ENCODE measurements at places on chromosomes 5 and 9.

DNA sequence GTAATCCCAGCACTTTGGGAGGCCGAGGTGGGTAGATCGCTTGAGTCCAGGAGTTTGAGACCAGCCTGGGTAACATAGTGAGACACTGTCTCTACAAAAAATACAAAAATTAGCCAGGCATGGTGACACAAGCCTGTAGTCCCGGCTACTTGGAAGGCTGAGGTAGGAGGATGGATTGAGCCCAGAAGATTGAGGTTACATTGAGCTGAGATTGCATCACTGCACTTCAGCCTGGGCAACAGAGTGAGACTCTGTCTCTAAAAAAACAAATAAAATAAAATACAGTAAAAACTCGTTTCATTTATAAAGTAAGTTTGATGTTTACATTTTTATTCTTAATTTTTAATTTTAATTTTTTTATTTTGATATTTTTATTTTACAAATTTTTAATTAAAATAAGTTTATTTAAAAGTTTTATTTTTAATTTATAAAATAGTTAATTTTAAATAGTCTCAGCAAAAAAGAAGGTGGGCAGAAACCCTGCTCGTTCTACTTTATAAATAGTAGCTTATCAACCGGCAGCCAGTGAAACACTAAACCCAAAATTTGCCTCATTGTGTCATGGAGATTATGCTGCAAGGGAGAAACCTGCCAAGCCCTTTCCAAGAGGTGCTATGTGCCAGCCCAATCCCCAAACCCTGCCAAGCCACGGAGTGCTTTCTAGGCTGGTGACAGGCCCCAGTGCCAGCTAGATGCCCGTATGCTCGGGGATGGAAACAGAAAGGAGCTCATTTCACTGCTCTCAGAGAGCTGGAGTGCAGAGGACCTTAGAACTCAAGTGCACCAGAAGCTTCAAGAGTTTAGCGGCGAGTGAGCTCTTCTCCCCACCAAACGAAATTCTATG lies 38.9 kb downstream of the SERINC5 start:
- DNase-seq, result no peak

GRCh38 chr5:112117551-112117950 lies 301.5 kb downstream of the EPB41L4A start:
- no peak for DNase-seq

DNA sequence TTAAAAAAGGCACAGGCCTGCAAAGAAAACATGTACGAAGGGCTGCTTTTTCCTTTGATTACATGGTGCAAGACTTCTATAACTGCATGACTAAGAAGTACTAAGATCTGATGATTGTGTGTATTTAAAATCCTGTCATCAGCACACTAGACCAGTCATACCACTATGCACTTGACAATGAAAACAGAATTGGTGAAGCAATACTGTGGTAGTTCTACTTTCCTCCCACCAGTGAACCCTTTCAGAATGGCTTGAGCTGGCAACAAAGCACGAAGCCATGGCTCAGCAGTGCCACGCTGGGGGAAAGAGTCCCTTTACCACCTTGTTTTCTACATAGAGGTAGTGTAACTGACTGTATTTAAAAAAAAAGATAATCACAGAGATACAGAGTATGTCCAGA lies 49.0 kb upstream of the POU5F2 start:
- peak; percentile 81 for DNase-seq

DNA sequence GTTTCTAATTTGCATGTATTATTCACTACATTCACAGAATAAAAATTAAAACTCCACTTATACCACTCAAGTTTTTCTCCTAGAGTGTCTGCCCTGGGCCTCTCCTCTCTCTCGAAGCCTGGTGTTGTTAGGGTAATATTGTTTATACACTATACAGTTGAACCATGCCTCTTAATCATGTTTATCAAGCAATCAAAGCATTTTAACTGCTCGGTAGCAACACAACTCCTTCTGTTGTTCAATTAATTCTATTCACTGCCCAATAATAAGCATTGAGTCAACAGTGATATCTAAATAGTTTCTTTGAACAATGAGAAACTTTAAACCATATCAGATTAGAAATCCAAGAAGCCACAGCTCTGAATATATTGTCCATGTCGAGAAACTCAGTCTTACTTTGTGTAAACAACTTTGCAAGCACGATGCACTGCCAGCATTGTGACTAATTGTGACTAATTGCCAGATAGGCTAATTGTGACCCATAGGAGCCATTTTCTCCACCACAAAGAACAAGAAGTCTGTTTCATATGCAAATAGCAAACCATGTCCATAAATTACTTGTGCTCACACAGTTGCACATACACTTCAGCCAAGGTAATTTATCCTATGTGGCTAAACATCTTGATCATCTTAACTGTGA lies at the start of gene DNAH5:
TSS of gene DNAH5 (minus strand) at position 129 of the 640 bp plus-strand sequence. CDS start 250 bp downstream, outside the sequence.
- DNase-seq, result peak; percentile 72

DNA sequence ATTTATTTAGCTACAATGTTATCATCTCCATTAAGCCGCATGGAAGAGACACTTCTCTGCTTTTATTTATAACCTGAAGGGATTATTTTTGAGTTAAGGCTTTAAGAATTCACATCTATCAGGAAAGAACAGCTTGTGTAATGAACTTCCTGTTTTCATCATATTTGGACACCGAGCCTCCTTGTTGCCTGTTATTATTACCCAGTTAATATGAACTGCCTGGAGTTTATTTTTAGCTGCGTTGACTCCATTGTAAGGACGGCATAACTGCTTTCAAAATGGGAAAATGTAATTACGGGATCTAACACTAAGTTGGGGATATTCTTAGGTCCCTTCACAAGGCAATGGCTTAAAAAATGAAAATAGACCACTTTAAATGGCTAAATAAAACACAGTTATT lies 89.0 kb upstream of the NR4A3 start:
- no peak for DNase-seq

GRCh38 chr9:93653760-93654159 lies 77.4 kb downstream of the PHF2 start:
- DNase-seq, result no peak

DNA sequence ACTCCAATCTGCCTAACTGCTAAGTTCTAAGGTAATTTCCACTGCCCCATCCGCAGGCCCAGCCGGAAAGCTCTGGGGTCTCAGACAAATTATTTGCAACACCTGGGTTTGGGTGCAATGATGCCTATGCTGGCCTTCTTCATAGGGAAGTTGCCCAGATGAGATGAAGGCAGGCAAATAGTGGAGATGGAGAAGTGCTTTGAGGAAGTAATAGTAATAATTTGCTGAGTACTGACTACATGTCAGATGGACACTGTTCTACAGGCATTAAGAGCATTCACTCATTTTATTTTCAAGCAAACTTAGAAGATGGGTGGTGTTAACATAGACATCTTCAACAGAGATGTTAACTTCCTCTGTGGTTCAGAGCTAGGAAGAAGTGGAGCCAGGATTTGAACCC lies 3.8 kb downstream of the PCDH12 start:
- DNase-seq, result no peak

DNA sequence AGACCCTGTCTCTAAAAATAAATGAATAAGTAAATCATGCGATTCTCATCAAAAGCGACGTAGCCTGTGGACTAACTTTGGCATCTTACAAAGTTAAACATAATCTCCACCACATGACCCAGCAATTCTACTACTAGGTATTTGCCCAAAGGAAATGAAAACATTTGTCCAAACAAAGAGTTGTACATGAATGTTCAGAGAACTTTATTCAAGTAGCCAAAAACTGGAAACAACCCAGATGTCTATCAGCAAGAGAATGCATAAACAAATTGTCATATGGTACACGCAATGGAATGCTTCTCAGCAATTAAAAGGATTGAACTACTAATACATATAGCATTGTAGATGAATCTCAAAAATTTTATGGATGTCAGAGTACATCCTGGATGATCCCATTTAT lies 82.6 kb downstream of the ADRB2 start:
- no peak for DNase-seq

GRCh38 chr5:43363445-43364152 lies 48.6 kb downstream of the CCL28 start:
- no peak for DNase-seq

GRCh38 chr5:124289641-124290311 lies 456.7 kb downstream of the ZNF608 start:
- peak; percentile 28 for DNase-seq

DNA sequence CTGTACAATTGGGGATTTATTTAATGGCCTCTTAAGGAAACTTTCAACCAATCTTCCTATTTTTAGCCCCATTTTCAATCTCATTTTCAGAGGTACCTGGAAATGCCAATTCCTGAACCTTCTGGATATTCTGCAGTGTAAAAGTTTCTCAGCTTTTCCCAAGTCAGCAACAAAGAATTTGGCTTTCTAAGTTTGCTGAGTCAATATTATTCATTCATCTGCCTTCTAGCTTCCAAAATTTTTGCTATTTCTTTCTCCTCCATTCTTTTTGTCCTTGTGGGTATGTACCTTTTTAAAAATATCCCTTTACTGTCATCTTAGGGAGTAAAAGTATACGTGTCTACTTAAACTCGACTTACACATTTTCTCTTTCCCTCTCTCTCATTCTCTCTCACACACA lies 25.7 kb downstream of the CETN3 start:
- DNase-seq, result no peak

DNA sequence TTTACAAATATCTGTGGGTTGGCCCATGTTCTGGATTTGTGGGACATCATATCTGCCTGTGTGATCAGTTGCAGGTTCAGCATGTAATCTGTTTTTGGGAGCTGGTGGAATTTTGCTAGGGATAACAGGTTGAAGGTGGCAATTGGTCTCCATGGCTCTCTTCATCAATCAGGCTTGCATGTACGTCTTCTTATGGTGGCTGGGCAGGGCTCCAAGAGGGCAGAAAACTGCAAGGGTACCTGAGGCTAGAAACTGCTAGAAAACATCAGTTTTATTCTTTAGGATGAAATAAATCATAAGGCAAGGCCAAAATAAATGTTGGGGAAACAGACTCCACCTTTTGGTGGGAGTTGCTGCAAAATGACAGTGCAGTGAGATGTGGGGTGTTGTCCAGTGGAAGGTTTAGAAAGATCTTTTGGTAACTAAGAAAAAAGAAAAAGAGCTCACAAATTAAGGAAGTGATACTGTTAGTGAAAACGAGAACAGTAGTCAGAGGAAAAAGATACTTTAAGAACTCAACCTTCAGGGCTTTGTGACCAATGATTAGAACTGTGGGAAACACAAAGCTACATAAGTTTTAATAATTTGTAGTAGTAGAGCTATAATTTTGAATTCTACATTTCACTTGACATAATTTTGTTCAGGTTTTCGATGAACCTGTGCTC lies 300.7 kb upstream of the IZUMO3 start:
- DNase-seq, result no peak

GRCh38 chr5:39942606-39943005 lies 517.8 kb upstream of the DAB2 start:
- DNase-seq, result no peak

DNA sequence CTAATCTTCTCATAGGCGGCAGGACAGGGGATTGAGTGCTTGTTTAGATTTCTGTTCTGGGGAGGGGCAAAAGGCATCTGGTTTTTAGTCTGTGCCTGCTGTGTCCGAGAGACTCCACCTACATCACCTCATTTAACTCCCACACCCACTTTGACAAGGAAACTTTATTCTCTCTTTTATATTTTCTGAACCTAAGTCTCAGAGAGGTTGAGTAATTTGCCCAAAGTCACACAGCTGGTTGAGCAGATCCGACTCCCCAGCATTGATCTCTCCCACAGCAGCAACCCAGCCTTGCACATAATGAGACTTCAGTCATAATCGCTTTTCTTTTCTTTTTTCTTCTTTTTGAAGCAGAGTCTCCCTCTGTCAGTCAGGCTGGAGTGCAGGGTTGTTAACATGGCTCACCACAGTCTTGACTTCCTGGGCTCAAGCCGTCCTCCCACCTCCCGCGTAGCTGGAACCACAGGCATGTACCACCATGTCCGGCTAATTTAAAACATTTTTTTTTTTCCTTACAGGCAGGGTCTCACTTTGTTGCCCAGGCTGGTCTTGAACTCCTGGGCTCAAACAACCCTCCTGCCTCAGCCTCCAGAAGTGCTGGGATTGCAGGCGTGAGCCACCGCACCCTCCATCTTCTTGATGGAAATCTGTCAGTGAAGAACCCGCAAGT lies 36.5 kb upstream of the ANKRD33B start:
- no peak for DNase-seq

- DNase-seq, result no peak
Observed at GRCh38 chr5:163409384-163409783, 28.0 kb upstream of the CCNG1 start.

- no peak for DNase-seq
Observed at GRCh38 chr9:35935755-35936509, 22.0 kb downstream of the OR2S2 start.

- no peak for DNase-seq
Observed at GRCh38 chr5:16812448-16812847, 123.6 kb downstream of the MYO10 start.

DNA sequence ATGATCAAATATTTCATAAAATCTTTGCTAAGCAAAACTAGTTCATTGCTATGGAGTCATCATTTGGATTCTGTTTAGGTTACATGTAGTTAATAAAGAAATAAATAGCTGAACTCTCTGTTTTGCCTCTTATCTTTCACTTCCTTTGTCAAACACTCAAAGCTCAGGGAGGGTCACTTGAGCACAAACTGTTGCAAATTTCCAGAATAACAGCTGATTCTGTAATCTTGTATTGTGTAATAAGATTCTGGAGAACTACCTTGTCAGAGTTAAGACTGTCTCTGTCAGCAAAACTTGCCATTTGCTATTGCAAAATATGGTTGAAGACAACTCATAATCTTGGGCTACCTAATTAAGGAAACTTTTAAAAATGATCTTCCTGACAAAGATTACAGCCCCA lies 182.0 kb upstream of the MOCS2 start:
- DNase-seq, result no peak

DNA sequence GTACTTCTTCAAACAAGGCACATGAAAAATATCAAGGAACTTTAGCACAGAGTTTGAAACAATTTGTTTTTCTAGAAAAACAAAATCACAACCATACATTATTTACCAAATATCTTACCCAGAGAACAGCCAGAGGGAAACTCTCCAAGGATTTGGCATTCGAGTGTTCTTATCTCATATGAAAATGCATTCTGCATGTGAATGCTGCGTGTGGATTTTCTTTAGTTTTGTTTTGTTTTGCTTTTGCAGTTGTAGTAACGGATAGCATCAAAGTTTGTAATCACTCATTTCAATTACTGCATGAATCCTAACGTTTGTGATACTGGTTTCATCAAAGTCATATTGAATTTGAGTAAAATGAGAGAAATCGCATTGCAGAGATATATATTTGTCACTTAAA lies 28.0 kb downstream of the ADAMTSL1 start:
- no peak for DNase-seq

- no peak for DNase-seq
Observed at GRCh38 chr5:113379936-113380806, 54.6 kb downstream of the TSSK1B start.

DNA sequence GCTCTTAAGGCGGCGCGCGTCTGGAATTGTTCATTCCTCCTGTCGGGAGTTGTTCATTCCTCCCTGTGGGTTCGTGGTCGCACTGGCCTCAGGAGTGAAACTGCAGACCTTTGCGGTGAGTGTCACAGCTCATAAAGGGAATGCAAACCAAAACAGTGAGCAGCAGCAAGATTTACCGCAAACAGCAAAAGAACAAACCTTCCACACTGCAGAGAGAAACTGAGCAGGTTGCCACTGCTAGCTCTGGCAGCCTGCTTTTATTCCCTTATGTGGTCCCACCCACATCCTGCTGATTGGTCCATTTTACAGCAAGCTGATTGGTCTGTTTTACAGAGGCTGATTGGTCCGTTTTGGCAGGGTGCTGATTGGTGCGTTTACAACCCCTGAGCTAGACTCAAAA lies 1365.3 kb upstream of the WWC1 start:
- no peak for DNase-seq

Measured in COR-L47 (cell line).